Kidney epithelial cell (primary cell): ENCODE measurements at places on chromosomes 7 and 10.
A peak's percentile ranks its signal among the peaks of the same experiment; 100 is the strongest.

- no peak for DNase-seq
Observed at GRCh38 chr10:101351017-101351416, 2.9 kb upstream of the BTRC start.

GRCh38 chr10:68208424-68209042 is 23.4 kb downstream of the ATOH7 start:
- peak; percentile 23 for DNase-seq

GRCh38 chr10:119207713-119208552 is 562 bp downstream of the GRK5 start:
- no peak for DNase-seq

GRCh38 chr10:50404021-50404773 is 152.9 kb upstream of the ASAH2 start:
- no peak for DNase-seq

GRCh38 chr7:65809259-65809981 is 63.5 kb upstream of the VKORC1L1 start:
- no peak for DNase-seq

DNA sequence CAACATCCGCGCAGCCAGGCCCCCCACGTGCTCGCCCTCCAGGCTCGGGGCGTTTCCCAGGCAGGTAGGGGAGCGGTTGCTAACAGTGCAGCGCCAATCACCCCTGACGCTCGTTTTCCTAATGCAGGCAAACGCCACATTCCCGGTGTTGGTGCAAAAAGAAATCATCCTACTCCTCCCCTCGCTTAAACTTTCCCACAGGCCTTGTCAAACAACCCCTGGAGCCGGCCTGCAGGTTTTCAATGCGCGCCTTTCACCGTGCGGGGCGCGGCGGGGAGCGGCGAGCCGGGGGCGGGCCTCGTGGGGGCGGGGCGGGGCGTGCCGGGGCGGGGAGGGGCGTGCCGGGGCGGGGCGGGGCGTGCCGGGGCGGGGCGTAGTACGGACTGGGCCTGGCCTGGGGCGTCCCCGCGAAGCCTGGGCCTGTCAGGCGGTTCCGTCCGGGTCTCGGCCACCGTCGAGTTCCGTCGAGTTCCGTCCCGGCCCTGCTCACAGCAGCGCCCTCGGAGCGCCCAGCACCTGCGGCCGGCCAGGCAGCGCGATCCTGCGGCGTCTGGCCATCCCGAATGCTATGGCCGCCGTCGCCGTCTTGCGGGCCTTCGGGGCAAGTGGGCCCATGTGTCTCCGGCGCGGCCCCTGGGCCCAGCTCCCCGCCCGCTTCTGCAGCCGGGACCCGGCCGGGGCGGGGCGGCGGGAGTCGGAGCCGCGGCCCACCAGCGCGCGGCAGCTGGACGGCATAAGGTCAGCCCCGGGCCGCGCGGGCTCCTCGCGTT is at the start of gene ECHDC3:
Gene ECHDC3, plus strand, starts transcription at position 374 of the 770 bp plus-strand sequence. Its CDS starts 195 bp downstream, at position 569.
- DNase-seq, result no peak

- no peak for DNase-seq
Observed at GRCh38 chr7:53325061-53325460, 289.6 kb downstream of the POM121L12 start.

GRCh38 chr10:87927091-87927490 is 63.7 kb downstream of the PTEN start:
- DNase-seq, result no peak

DNA sequence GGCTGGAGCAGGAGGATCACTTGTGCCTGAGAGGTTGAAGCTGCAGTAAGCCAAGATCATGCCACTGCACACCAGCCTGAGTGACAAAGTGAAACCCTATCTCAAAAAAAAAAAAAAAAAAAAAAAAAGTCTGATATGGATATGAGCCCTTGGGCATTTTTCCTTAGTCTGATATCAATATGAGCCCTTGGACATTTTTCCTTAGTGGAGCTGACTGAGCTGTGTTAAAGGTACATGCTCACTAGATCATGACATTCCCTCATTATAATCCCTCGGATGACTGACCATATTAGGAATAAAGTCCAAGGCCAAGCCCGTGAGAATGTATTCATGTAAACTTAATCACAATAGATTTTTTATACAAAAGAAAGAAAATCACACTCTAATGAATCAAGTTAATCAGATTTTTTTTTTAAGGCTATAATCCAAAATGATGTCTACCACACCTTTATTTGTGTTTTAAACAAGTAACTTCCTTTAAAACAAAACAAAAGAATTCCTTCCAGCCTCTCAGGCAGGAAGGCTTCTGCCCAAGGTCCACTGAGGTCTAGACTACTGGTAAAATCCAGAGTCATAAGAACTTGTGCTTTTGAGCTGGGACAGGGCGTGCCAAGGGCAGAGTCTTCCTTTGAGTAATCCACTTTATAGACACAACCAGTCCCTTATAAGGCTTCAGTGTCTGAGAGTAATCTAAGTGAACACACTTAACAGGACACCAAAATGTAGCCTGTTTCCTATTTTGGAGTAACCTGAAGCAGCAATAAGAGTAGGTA is 5.5 kb downstream of the PPA1 start:
- no peak for DNase-seq

DNA sequence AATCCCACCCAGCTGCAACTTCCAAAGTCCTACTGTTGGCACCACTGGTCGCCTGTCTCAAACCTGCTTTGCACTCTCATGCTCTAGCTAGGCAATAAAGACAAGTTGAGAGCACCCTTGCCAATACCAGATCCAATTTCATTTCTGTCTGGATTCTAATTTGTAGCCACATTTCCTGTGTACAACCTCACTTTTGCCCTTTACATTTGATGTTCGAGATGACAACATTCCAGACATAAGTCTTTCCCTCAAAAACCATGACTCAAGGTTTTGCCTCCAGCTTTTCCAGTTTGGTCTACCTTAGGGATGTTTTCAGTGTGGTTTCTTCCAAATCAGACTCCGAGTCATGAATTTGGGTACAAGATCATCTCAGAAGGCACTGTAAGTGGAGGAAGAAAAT is 309.0 kb downstream of the GPAM start:
- DNase-seq, result no peak

DNA sequence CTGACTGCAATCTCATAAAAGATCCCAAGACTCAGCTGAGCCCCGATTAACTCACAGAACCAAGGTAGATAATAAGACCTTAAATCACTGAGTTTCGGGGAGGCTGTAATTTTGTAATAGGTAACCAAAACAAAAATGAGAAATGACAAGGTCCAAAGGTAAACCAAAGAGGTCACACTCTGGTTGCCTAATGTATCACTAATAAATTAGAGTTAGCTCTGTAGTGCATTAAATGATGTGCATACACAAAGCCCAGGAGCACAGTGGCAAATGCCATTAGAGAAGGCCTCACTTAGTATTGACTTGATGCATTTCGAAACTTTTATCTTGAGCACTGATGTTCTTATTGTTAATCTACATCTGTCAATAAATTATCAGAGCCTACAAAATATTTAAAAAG is 237.7 kb upstream of the CCDC6 start:
- DNase-seq, result no peak
